Esophagus muscularis mucosa (tissue), 4 donors: ENCODE measurements at places on chromosomes 11 and 22. TPM values are rescaled to one million over a fixed set of nuclear protein-coding genes. Genes with fewer than 3 reads are reported as not detected.
A peak's percentile ranks its signal among the peaks of the same experiment; 100 is the strongest.

DNA sequence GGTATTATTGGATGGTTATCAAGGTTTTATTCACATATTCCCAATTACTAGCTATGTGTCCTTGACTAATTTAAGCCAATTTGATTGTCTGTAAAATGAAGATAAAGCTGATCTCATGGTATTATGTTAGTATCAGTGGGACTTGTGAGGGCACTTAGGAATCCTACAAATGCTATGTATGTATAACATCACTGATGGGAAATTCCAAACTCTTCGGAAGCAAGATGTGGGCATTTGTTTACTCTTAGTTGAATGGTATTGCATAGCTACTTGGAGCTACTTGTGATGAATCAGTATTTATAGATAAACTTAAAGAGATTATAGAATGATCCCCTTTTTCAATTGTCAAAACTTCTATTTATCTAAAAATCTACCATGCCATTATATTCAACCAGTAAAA is 239.9 kb downstream of the CNTN5 start:
- no peak for DNase-seq

- DNase-seq, result no peak
Measured at GRCh38 chr11:60711276-60711675, 11.9 kb downstream of the MS4A8 start.

DNA sequence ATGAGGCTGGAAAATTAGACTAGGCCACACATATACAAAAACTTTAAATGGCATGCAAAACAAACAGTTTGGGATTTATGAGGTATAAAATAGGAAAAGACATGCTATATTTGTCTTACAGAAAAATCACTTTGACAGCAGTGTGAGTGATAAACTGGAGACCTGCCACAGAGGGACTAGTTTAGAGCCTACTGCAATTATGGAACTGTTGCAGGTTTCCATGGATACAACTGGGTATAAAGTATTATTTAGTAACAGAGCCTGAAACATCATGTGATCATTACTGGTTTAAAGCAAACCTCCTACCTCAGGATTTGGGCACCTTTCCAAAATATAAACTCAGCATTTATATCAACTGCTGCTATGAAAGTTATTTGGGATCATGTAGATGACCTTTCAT is 1032.5 kb downstream of the DLG2 start:
- no peak for DNase-seq

- DNase-seq, result no peak
Measured at GRCh38 chr11:125627236-125627910, 2.4 kb downstream of the CHEK1 start.

- no peak for DNase-seq
Measured at GRCh38 chr22:49390954-49391353, 436.7 kb downstream of the BRD1 start.

- DNase-seq, result no peak
Measured at GRCh38 chr22:49076300-49077035, 751.2 kb downstream of the BRD1 start.

DNA sequence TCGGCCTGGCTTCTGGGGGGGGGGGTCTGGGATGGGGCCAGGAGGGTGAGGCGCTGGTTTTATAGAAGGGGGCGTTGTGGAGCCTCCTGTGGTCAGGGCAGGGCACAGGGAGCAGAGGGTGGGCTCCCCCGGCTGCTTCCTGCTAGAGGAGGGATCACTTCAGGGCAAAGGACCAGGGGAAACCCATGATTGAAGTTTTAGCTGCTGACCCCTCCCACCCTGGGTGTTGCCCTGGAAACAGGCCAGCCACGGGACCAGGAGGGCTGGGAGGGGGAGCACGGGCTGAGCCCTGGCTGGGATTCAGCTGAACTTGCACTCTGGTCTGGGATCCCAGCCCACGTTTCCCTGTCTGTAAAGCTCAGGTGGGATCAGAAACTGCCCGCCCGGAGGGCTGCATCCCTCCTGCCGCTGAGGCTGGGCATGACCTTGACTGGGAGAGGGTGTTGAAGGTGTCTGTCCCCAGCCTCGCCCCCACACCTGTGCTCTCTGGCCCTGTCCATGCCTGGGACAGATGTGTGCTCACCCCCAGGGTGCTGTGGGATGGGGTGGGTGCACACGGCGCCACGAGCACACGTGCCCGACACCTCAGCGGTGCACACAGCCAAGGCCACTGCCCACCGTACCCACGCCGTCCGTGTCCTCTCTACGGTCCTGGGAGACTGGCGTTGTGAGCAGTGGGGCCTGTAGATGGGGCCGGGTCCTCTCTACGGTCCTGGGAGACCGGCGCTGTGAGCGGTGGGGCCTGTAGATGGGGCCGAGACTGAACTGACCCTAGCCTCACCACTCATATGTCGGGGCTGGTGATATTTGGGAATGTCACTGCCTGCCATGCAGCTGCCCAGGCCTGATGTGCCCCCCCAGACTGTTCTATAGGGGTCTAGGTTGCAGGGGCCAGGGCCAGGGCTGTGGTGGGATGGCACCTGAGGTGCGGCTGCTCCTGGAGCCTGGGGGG is 2.3 kb downstream of the TSPAN4 start:
- DNase-seq, result peak; percentile 98

DNA sequence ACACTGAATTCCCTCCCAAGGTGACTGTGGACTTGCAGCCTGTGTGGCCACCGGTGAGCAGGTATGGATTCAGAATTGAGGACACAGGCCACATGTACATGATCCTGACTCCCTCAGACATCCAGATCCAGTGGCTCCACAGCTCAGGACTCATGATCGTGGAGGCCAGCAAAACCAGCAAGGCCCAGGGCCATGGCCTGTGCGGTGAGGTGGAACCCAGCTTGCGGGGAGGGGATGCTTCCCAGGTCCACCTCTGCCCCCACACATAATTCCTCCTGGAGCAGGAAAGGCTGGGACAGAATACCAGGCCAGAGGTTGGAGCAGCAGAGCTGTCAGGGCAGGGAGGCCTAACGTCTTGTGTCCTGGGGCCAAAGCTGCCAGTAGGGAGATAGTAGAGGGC is 82.1 kb downstream of the OTOG start:
- peak; percentile 70 for DNase-seq

DNA sequence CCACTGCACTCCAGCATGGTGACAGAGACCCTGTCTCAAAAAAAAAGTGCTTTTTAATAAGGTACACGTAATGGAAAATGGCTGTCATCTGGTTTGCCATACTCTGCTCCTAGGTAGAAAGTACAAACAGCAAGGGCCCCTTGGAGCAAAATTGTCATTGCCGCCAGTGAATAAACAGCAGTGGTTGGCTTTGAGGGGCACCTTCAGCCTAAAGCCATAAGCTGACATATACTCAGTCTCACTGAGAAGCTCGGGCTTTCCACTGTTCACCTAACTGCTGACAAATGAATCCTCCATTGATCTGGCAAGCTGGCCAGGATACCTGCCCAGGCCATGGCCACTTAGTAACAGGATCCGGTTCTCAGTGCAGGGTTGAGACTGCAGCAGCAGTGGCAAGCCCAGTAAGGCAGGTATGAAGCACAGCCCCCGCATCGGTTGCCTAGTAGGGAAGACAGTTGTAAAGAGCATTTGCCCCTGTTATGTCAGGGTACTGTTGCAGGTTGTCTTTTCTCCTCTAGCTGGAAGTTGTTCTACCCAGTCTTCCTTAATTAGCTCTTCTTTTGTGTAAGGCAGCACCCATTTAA is 38.8 kb downstream of the MARK2 start:
- DNase-seq, result no peak

GRCh38 chr11:72970557-72971118 is 156.4 kb downstream of the ATG16L2 start:
- DNase-seq, result no peak

DNA sequence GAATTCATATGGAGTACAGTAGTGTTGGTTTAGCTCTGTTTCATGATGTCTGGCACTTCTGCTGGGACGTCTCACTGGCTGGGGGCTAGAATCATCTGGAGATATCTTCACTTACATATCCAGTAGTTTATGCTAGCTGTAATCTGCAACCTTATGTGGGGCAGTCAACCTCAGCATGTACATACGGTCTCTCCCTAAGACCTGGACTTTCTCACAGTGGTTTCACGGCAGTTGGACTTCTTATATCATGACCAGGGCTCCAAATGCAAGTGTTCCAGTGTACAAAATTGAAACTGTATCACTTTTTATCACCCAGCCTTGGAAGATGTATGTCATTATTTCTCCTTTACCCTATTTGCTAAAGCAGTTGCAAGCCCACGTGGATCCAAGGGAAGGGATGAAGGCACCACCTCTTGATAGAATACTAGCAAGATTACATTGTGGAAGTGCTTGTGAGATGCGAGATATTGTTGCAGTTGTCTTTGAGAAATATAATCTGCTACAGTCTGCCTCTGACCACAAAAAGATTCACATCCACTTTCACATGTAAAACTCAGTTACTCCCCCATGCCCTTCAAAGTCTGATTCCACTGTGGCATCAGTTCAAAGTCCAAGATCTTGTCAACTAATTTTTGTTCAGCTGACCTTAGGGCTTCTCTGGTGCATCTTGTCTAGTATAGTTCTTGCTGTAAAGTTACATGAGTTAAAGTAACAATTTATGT is 316.6 kb upstream of the NCAM1 start:
- no peak for DNase-seq

GRCh38 chr22:38230108-38230825 is 28.5 kb downstream of the MAFF start:
- DNase-seq, result no peak

DNA sequence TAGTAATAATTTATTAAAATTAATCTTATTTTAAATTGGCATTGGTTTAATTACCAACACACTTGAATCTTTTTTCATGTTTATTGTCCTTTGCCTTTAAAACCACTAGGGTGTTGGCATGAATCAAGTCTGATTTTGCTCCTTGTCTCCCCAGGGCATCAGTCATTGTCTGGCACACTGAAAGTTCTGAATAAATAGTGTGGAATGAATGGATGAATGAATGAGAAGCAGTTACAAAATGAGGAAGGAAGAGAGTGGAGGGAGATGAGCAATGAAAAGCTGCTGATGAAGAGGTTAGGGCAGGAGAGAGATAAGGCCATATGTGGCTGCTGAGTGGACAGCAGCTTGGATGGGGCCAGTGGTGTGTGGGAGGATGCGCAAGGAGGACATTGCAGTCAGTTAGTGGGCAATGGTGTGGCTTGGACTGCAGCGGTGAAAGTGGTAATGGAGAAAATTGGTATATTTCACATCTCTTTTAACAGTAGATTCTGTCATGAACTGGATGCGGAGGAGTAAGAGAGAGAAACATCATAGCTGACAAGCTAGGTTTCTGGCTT is 132.0 kb downstream of the SPON1 start:
- no peak for DNase-seq

- DNase-seq, result peak; percentile 96
Measured at GRCh38 chr11:35138943-35139721, at the start of gene CD44. Gene CD44, plus strand, starts transcription at chr11:35139171. Its CDS starts 133 bp downstream, at chr11:35139304.

- DNase-seq, result no peak
Measured at GRCh38 chr22:31136711-31137110, 3.6 kb downstream of the PLA2G3 start.

DNA sequence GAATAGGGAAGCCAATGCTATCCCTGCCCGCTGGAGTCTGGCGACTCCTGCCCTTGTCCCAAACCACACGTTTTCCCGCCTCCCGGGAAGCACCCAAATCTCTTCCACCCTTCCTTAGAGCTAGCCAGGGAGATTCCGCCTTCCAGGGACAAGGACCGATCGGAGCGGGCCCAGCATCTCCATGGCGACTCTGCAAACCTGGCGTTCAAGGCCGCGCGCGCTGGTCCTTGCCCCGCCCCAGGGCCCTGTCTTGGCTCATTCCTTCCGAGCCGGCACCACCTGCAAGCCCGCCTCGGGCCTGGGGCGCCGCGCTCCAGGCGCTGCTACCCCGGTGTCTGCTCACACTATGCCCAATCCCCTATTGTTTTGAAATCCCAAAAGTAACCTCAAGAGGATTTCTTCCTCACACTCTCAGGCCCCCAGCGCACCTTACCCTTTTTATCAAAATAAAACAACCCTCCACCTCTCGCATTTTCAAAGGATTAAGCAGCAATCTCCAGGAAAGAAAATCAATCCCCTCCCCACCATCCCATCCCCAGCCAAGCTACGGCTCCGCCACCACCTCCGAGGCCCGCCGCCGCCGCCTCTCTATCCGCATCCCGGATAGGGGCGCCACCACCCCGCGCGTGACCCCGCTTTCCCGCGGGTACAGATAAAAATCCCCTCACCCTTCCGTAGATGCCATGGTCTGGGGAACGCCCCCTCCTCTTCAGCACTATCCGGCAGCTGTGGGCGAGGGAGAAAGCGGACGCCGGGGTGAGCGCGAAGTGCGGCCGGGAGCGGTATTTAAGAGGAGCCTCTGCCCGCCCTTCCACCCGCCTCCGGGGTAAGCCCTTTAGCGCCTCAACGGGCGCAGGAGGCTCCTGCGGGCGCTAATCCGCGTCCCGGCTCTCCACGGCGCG is 825 bp downstream of the SLC1A2 start:
- DNase-seq, result no peak

DNA sequence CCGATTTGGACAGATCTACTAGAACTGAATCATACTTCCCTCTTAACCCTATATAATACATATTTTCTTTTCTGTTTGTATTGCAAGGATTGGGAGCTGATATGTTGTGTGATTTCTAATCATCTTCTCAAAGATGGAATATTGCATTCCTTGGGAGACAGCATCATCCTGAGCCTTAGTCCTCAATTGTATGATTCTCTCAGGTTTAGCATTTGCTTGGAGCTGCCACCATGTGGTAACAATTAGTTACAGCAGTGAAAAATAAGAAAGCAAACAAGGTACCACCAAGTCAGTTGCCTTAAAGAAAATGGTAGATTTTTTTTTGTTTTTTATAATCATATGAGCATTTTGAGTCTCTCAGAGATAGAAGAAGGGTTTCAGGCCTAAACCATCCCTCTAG is 11.9 kb downstream of the SNX19 start:
- no peak for DNase-seq

GRCh38 chr11:110349138-110349996 is 53.0 kb upstream of the RDX start:
- no peak for DNase-seq

NLRX1 gene
- total RNA-seq, result 26.6 TPM

SYTL2 gene
- total RNA-seq, result 10.4 TPM

CASP1 gene
- 11.1 TPM for total RNA-seq

CRYBB3 gene
- total RNA-seq, result not detected

IL18BP gene
- total RNA-seq, result 5.6 TPM

SELENOH gene
- 86.8 TPM for total RNA-seq

NDUFA6 gene
- total RNA-seq, result 73.3 TPM

LDHAL6A gene
- not detected for total RNA-seq

TM7SF2 gene
- 12.9 TPM for total RNA-seq

PRG3 gene
- not detected for total RNA-seq

YAP1 gene
- total RNA-seq, result 238 TPM

LYVE1 gene
- total RNA-seq, result 82.9 TPM
